CD4-positive, alpha-beta memory T cell (primary cell): ENCODE measurements at places on chromosomes 5 and 9.

GRCh38 chr5:168109441-168109840 lies 182.0 kb upstream of the WWC1 start:
- no peak for DNase-seq

- no peak for DNase-seq
These were observed 23.2 kb downstream of the FBXW5 start for GRCh38 chr9:136921307-136921706.

GRCh38 chr5:159088371-159088770 lies 11.3 kb downstream of the EBF1 start:
- no peak for DNase-seq

GRCh38 chr5:58060996-58061395 lies 398.9 kb downstream of the PLK2 start:
- no peak for DNase-seq

DNA sequence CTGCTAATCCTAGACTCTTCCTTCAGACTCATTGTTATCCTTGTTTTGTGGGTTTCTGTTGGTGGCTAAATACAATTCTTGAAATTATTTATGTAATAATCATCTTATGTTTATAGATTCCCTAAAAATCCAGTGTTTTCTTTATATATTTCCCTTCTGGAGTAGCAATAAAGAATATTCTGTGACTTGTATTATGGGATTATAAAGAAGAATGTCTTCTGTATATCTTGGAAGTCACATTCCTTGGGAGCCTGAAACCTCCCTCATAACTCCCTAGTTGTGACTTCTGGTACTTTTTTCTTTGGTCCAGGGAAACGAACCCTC lies 356.1 kb downstream of the TMEM167A start:
- DNase-seq, result no peak

DNA sequence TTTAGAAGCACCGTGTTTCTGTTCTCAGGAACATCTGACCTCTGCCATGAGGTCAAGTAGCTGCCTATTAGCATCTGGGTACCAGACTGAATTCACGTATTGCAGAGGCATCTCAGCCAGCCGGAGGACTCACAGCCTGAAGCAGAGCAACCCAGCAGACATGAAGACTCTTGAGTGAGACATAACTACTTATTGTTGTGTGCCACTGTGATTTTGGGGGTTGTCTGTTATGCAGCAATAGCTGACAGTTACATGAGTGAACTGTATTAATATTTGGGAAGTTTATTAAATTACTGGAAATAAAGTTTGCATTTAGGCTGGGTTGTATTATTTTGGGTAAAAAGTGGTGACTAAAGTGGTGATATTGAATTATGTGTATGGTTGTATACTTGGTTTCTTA lies 1.3 kb upstream of the ACOT12 start:
- no peak for DNase-seq

DNA sequence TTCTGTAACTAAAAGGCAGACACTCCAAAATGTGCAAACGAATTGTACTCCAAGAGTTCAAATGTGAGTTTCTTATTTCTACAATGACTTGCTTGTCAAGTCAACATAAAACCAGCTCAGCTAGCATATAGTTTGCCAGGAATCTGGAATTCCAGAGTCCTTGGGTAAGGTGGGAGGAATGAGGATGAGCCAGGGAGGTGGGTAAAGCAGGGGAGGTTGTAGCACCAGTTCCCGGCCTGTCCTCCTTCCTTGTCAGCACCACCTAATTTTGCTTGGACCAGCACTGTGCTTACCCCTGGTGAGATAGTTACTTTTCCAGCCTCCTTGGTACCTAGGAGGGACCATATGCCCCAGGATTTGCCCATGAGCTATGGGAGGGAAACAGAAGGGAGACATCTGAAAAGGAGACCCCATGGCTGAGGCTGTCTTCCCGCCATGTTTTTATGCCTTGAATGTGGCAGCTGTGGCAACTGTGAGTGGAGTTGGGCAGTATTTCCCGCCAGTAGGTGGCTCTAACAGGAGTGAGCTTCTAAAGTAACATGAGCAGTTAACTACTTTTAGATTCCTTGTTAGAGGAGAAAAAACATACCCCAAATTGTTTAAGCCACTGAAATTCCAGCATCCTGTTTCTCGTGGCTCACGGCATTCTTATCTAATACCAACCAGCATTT lies 302.5 kb downstream of the TENT4A start:
- DNase-seq, result no peak

DNA sequence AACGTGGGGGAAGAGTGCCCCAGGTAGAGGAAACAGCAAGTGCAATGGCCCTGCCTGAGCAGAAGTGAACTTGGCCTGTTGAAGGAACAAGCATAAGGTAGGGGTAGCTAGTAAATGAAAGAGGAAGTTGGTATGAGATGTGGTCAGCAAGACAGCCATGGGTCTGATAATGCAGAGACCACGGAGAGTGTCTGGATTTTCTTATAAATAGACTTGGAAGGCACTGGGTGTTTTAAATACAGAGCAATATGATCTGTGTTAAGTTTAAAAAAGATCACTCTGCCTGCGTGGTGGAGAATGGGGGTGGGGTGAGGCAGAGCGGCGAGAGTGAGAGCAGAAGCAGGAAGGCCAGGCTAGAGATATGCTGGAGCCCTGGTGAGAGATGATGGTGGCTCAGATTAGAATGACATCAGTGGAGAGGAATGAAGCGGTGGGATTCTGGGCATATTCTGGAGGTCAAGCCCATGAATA lies 4.2 kb downstream of the ADAM19 start:
- DNase-seq, result peak; percentile 73

DNA sequence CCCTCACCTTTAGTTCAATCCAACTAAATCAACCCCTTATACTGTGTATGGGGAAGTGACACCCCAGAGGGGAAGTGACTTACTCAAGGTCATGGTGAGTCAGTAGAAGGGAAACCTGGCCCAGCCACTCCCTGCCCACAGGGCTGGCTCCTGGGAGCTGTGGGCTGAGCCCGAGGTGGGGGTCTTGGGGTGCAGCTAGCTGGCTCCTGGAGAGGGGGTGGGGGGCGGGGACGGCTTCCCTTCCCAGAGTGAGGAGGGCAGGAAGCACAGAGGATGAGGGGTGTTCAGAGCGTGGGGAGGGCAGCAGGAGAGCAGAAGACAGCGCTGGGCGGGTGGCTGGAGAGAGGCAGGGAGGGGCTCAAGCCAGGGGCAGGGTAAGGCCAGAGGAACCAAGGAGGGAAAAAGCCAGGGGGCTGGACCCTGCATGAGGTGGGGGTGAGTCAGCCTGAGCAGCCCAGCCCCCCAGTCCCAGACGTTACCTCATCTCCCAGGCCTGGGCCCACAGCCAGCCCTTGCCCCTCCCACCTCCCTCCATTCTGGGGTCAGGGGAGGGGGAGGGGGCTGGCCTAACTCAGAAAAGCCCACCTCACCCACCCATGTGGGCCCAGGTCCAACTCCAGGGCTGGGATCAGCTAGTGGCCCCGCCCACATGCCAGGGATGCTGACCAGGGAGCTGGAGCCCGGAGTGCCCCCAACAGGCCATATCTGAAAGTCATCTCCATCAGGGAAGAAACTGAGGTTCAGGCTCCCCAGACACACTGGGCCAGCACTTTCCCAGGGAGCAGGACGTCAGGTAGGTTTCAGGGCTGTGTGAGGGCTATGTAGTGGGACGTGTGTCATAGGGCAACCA lies 2.8 kb downstream of the PDLIM7 start:
- no peak for DNase-seq

GRCh38 chr9:8718121-8718725 lies 918.6 kb upstream of the DMAC1 start:
- DNase-seq, result no peak

- no peak for DNase-seq
These were observed 97.7 kb upstream of the HCN1 start for GRCh38 chr5:45793638-45794532.

DNA sequence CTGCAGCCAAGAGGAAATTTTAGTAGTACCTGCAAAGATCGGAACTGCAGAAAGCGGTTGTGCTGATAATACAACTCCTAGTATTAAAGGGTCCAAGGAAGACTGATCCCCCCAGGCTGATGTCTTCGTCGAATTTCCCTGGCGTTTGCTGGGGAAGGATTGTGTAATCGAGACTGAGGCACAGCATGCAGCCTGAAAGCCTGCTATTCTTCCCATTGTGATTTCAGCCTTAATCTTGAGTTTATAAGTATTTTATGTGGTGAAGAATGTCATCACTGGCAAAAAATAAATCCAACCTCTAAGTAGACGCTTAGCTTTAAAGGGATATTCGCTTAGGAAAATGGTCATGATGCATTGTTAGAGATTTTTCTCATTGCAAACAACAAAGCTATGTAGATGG lies 21.3 kb upstream of the LMX1B start:
- no peak for DNase-seq

DNA sequence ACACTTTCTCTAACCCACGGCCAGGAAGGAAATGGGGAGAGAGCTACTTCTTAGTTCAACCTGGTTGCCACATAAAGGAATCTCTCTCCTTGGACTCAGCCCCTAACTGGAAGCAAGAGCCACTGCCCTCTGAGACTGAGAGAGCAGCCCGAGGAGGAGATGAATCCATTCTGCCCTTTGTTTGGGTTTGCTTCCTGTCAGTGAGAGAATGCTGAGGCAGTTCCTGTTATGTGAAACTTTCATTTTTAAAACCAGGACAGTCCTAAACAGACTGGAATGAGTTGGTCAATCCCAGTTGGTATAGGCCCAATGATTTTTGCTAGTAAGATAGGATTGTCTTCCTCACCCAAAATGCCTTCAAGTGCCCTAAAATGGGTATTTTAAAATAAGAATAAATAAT lies 205.1 kb downstream of the NTRK2 start:
- DNase-seq, result no peak

DNA sequence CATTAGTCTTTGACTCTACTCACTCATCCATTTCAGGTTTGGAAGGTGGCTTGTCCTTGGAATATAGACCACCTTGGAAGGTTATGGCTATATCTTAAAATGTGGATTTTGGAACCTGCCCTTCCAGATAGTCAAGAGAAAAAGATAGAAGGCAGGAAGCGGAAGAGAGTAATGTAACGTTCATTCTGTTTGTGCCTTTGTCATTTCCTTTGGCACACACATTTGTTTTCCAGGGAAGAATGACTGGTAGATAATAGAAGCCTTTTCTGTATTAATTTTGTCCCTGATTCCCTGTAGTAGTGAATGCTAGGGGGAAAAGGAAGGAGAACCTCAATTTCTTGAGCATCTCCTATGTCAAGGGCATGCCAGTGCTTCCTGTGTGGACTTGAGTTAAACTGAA lies 54.7 kb downstream of the PPIC start:
- DNase-seq, result no peak

DNA sequence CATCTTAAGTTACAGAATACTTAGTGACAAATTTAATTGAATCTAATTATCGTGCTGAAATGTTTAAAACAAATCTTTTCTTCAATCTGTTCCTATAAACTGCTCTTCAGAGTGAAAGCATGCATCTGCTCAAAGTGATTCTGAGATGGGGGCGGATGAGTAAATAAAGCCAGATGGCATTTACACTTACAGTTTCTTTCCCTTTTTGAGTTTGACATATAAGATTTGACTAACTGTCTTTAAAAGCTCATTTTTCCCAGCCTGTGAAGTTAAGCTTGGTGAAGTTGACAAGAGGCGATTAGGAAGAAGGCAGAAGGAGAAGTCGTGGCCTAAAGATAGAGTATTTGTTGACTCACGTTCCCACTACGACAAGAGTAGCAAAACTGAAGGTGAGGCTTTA lies 137.4 kb downstream of the LPAR1 start:
- DNase-seq, result no peak

GRCh38 chr5:100641833-100642232 lies 106.7 kb downstream of the FAM174A start:
- no peak for DNase-seq

DNA sequence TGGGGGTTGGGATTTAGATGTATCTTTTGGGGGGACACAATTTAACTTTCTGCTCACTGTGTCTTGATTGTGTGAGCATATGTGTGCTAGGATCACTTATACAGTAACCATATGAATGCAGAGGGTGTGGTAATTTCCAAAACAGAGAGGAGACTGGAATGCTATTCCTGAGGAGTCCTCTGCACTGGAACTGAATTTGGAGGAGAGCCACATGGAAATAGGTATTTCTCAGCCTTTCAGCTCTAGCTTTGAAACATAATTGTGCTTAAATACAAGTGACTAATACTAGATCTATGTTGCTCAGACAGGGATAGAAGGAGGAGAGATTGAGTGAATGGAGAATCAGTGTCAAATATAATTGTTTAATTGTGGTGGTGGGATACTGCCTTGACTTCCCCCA lies 45.5 kb downstream of the FOCAD start:
- DNase-seq, result no peak

DNA sequence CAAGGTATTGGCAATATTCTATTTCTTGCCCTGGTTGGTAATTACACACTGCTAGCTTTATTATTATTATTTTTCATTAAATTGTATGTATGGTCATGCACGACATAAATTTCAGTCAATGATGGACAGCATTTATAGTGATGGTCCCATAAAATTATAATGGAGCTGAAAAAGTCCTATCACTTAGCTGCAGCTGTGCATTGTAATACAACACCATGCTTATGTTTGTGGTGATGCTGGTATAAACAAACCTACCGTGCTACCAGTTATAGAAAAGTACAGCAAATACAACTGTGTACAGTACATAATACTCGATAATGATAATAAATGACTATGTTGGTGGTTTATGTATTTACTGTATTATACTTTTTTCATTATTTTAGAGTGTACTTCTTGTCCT lies 65.5 kb downstream of the NR3C1 start:
- DNase-seq, result no peak

GRCh38 chr9:122168356-122168755 lies 8.6 kb downstream of the MORN5 start:
- no peak for DNase-seq

DNA sequence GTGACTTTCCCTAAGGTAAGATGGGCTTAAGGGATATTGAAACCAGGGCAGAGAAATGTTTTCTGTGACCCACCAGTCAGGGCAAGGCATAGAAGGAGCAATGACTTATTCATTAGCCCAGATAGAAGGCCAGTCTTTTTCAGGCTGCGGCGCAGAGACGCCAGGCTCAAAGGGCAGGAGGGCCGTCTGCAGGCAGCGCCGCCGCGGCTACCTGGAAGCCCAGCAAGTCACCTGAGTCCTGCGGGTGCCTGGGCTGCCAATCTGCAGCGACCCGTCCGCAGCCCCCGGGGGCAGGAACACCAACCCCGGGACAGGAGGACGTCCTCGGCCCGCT lies 322 bp upstream of the SH3GL2 start:
- DNase-seq, result no peak

- DNase-seq, result no peak
These were observed 30.5 kb downstream of the DDX31 start for GRCh38 chr9:132639322-132639721.

GRCh38 chr9:77475641-77476473 lies 172.3 kb downstream of the GNA14 start:
- DNase-seq, result peak; percentile 47

DNA sequence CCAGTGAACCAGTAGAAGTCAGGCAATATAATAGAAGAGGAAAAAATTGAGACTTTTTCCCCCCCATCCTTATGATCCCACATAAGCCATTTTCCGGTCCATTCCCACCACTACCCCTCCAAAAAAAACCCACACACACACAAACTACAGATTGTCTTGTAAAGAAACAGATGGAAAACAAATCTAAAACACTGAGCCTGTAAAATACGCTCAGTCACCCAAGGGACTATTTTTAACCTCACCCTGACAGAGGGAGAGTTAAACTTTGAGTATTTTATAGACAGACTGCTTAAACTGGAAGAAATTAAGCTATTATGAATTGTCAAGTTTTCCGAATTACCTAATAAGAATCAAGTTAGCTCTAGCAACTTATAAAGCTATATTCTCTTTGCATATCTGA lies 471.8 kb upstream of the C9orf72 start:
- no peak for DNase-seq
